ENCODE measurements at places on chromosomes 2 and 18.

DNA sequence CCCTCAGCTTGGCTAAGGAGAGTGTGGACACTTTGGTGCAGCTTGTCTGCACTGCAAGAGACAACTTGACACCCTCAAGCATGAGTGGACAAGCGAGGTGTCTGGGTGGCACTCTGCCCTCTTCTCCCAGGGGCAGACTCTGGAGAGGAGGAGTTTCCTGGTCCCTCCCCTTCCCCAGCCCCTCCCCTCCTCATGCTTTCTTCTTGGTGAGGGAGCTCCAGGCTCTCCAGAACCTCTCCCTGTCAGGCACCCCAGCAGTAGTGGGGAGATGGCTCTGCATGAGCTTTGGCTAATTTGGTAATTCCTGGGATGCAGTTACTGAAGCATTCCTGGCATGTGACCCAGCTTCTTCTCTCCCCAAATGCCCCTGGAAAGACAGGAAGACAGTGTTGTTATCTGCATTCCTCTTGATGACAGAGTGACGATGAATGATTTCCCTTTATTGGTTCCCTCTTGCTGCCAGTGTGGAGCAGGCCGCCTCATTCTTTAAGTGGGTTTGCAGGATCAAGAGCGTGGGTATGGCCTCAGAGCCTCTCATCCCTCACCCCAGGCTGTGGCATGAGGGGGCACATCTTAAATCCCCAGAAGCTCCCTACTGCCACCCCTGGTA lies 89.2 kb downstream of the STPG4 start:
- DNase-seq, result peak; percentile 98

- no peak for DNase-seq
These were observed 143.6 kb downstream of the VAPA start for GRCh38 chr18:10057401-10057893.

DNA sequence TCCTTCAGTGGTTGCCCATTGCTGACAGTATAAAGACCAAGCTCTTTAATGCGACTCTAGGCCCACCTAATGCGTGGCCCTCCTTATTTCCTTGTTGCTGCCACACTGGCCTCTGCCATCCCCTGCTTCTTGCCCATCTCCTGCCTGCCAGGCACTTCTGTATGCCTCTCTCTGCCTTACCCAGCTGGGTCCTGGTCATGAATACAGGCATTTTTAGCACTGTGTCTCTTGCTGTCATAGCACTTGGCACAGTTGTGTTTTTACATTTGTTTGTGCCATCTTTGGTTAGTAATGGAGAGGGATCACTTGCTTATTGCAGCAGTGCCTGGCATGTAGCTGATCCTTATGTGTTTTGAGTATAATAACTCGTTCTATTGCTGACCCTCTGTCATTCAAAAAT lies 38.7 kb downstream of the MAP4K4 start:
- DNase-seq, result no peak

GRCh38 chr2:109719871-109720270 lies 74.2 kb upstream of the RGPD5 start:
- DNase-seq, result no peak

- no peak for DNase-seq
These were observed 34.9 kb downstream of the GPD2 start for GRCh38 chr2:156470975-156471583.

GRCh38 chr2:130303169-130303568 lies 39.5 kb upstream of the IMP4 start:
- DNase-seq, result no peak

GRCh38 chr2:134365356-134365755 lies 111.5 kb downstream of the MGAT5 start:
- no peak for DNase-seq

- DNase-seq, result no peak
These were observed 122.3 kb upstream of the FHL2 start for GRCh38 chr2:105521176-105521575.

GRCh38 chr2:69185807-69186206 lies 172.8 kb downstream of the ANTXR1 start:
- no peak for DNase-seq

DNA sequence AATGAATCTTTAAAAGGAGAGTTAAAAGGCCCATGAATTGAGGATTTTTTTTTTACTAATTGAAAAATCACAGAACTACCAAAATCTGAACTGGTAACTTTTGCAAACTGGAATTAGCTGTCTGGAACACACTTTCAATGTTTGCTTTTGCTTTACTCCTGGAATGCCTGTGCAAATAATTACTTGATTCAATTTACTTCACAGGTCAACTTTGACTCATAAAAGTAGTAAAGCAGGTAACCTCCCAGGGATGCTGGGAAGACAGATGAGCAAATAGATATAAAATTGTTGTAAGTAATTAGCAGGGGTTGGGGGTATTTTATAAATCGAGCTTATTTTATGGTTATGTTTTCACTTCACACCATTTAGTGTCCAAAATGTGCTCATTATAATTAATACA lies 398.3 kb upstream of the HNRNPA3 start:
- no peak for DNase-seq

DNA sequence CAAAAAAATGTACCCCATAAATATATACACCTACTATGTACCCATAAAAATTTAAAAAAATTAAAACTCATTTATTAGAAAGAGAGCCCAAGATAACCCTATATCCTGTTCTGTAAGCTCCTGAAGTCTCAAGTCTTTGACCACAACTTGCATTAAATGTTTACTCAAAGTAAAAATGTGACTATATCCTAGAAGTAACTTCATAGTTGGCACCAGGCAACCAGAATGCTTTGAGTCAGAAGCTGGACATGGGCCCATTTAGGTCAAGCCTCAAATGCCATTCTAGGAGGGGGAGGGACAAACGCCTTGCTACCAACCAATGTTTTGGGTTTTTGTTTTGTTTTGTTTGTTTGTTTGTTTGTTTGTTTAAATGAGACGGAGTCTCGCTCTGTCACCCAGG lies 9.3 kb upstream of the TBC1D8 start:
- peak; percentile 12 for DNase-seq

DNA sequence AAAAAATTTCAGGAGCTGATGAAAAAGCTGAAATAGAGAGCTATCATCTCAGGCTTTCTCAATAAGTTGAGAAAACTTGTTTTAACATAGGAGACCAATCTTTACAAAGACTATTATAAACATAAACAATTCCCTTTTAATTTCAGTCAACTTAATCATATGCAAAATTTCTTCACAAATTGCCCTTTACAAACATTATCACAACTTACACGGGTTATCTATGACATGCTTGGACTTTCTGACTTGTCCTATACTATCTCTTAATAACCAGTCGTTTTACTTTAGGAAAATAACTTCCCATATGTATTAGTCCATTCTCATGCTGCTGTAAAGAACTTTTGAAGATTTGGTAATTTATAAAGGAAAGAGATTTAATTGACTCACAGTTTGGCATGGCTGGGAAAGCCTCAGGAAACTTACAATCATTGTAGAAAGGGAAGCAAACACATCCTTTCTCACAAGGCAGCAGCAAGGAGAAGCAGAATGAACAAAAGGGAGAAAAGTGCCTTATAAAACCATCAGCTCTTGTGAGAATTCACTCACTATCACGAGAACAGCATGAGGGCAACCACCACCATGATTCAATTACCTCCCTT lies 1583.7 kb upstream of the CELF4 start:
- DNase-seq, result no peak

GRCh38 chr2:197851451-197851850 lies 47.1 kb downstream of the PLCL1 start:
- no peak for DNase-seq

DNA sequence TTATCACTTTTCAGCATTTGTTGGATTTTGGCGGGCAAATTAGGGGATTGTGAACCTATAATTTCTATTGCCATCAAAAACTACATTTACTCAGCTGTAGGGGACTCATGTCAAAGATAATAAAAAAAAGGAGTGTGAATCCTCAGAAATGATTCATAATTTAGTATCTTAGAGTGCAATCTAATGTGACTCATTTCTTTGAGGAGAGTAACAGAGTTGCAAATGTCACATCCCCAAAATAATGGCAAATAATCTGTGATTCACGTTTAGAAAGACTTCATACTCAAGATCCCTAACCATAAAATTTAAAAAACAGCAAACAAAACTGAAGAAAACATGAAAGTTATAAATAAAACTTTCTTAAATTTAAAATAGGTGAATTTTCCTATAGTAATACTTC lies 373.0 kb downstream of the CDH2 start:
- DNase-seq, result no peak

GRCh38 chr2:239984421-239985194 lies 40.5 kb downstream of the NDUFA10 start:
- no peak for DNase-seq

DNA sequence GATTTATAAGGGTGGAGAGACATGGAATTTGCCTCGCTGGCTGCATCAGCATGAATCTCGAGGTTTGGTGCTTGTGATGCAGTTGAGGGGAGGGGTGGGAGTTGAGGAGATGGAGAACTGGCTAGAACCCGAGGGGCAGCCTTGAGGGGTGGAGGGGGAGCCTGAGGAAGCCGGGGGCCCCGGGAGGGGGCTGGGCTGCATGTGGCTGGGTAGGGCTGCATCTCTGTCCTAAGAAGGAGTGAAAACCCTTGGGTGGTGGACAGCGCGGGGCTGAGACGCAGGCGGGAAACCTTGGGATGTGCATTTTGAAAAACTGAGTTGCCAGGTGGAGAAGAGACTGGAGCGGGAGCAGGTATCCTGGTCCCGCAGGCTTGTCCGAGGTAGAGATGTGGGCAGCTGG lies 64.2 kb downstream of the SNTG2 start:
- DNase-seq, result no peak

- peak; percentile 21 for DNase-seq
These were observed 249.8 kb downstream of the TXNL1 start for GRCh38 chr18:56388571-56388970.

DNA sequence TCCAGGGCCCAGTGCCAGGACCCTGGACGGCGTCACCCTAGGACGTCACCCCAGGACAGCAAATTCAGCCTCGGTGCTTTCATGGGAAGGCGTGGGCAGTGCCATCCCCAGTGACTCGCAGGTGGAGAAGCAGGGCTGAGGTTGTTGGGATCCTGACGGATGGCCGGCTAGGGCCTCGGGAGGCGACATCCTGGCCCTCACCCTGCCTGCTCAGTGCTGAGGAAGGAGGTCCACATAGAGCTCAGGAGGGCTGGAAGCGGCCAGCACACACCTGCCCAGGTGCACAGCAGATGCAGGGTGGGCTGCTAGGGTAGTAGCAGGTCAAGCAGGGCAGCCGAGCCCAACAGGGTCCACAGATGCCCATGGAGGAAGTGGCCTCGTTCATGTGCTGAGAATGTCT lies 482.0 kb upstream of the SALL3 start:
- no peak for DNase-seq

GRCh38 chr2:100726866-100727265 lies 93.1 kb upstream of the NPAS2 start:
- no peak for DNase-seq

- DNase-seq, result no peak
These were observed 23.3 kb upstream of the NFATC1 start for GRCh38 chr18:79372461-79372860.

DNA sequence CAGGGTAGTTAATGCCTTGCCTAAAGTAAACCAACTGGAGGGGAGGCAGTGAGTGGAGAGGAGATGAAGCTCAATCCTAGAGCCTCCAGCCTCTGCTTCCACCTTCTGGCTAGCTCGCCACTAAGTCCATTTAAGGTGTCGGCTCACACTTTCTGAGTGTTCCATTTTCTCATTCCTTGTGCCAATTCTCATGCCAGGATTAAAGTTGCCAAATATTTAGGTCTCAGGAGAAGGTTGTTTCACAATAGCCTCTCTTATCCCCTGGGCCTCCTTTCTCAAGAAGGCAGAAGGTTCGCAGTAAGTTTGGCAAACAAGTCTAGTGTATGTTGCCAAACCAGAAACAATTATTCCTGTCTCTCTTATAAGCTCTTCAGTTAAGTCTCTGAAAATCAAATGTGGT lies 57.2 kb downstream of the TACR1 start:
- DNase-seq, result no peak

DNA sequence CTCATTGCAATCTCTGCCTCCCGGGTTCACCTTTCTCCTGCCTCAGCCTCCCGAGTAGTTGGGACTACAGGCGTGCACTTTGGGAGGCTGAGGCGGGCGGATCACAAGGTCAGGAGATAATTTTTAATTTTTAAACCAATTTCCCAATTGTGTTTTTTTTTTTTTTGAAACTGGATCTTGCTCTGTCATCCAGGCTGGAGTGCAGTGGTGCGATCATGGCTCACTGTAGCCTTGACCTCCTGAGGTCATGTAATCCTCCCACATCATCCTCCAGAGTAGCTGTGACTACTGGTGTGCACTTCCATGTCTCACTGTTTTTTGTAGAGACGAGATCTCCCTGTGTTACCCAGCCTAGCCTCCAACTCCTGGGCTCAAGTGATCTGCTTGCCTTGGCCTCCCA lies 49.3 kb downstream of the GLS start:
- no peak for DNase-seq

- no peak for DNase-seq
These were observed 65.9 kb upstream of the SLC16A14 start for GRCh38 chr2:230134496-230135129.

DNA sequence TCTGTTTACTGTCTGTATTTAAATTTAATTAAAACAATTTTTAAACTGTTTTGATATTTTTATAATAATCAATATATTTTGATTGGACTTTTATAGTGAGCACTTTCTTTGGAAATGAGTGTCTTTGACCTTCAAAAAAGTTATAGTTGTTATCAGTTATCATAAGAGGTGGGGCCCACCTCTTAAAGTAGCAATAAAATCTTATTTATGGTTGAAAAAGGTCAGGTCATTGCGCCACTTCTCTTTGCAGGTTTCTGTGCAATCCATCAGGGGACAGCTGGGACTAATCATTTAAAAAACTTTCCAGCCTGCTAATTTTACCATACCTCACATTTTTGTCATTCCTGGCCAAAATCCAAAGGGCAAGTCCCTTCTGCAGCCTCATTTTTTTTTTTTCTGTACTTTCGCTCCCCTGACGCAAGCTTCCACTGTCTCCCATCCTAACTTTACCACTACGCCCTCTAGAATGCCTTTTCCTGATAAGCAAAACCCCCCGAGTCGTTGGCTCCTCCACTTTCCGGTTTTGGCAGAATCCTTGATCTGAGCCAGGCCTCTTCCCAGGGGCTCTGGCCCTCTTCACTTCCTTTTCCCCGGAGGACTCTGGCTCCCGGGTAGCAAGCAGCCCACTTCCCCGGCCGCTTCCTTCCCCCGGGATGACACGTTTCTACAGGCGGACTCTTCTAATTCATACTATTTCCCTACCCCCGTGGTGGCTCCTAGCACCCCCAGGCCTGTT lies 1.1 kb upstream of the SEH1L start:
- peak; percentile 75 for DNase-seq
